ENCODE measurements at places on chromosomes 5 and 9.

DNA sequence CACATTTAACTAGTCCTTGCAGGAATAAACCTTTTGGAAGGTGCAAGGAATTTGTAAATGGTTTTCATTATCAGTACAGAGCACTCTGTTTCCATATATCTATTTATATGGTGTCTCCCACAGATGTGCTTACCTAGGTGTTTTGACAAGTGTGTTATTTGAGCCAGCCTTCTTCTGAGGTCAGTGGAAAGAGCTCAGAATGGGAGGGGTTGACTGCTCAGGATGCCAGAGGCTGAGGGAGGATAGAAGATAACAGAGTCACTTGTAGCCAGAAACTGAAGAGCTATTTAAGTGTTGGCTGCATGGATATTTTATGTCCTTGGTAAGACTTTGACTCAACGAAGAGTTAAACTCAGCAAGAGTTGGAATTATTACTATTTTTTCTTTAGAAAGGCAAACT is 5.0 kb downstream of the CMYA5 start:
- DNase-seq, result no peak

DNA sequence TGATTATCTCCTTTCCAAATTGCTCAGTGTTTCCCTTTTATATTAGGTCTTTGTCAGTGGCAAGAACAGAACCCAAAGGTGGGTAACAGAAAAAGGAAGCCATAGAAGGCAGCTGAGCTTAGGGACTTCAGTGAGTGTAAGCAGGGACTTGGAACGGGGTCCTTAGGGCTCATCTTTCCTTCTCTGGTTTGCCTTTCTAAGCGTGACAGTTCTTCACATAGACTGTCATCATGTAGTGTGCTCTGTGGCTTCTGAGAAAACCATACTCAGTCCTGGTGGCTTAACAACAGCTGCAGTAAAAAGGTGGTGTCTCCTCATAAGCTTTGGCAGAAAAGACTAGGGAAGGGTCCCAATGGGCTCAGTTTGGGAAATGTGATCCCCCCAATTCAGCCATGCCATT is 108.8 kb downstream of the SLC12A2 start:
- DNase-seq, result no peak

- DNase-seq, result no peak
Measured at GRCh38 chr5:158054223-158055110, 195.5 kb upstream of the CLINT1 start.

GRCh38 chr5:136028782-136029742 is at the start of gene TGFBI:
TGFBI (plus strand) TSS chr5:136028988; CDS start chr5:136029056, 68 bp downstream.
- DNase-seq, result no peak
